ENCODE measurements at places on chromosomes 6 and 20.

- DNase-seq: no peak
These were observed 233.6 kb upstream of the MAP3K7 start for GRCh38 chr6:90820436-90820835.

DNA sequence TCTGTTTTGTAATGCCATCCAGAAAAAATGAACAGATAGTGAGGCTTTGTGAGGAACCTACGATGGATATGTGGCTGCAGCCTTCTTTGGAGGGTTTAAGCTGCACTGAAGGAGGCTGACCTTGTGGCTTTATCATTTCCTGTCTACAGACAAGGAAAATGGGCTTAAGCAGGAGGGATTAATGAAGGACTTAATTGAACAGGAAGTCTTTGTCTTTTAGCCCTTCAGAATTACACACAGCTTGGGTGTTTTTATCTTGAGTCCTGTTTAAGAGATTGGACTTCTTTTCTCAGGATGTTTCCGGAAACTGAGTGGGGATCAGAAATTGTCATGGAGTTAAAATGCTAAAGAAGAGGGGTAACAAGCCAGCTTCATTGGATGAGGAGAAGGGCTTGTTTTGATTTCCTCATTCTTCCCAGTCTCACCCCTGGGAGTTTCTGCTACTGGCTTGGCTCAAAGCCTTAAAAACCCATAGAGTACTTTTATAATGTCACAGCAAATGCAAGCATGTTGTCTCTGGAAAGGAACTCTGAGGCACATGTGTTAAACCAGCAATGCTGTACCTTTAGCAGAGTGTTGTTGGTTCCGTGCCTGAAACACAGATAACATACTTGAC lies 193.6 kb downstream of the JARID2 start:
- no peak for DNase-seq

GRCh38 chr6:4478098-4478497 lies 298.1 kb upstream of the CDYL start:
- no peak for DNase-seq

DNA sequence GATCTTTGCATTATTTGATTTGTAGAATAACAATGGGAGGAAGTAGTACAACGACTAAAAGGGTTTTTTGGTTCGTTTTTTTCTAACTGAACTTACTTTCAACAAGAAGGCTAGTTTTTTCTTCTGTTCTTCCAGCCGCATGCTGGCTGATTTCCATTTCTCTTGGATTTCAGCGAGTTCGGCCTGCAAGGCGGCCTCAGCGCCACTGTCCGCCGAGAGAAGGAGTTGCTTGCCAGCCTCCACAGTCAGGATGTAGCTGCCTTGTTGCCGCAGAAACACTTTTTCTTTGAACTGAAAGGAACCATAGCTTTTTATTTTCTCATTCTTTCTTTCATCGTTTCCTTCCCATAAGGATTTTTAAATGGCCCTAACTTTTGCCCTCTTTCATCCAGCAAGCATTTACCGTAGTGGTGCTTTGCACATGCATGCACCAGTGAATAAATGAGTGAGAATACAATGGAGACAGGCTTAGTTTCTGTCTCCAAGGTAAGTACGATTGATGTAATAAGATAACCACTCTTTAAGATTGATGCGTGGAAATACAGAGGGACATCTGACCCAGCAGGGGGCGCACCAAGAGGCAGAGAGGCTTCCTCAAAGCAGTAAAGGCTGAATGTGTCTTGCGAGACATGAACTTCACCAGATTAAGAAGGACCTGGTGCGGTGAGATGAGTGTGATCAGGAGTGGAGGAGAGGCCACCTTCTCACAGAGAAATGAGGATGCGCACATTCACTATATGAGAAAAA lies 398.8 kb downstream of the ESR1 start:
- no peak for DNase-seq

- no peak for DNase-seq
These were observed 3.3 kb upstream of the TAGAP start for GRCh38 chr6:159047891-159048685.

Measured in Panc1 (cell line).